Glutamatergic neuron (in vitro differentiated cells): ENCODE measurements at places on chromosomes 11 and 22.

DNA sequence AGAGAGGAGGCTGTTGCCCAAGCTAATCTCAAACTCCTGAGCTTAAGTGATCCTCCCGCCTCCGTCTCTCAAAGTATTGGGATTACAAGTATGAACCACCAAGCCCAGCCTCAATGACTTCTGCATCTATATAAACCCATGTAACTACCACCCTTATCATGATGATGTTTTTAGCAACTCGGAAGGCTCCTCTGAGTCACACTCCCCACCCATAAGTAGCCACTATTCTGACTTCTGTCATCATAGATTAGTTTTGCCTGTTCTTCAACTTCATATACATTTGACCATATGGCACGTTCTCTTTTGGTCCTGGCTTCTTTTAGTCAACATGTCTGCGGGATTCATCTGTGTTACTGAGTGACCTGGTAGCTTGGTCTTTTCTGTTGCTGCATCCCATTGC is 6.4 kb upstream of the FOSL1 start:
- DNase-seq: no peak

DNA sequence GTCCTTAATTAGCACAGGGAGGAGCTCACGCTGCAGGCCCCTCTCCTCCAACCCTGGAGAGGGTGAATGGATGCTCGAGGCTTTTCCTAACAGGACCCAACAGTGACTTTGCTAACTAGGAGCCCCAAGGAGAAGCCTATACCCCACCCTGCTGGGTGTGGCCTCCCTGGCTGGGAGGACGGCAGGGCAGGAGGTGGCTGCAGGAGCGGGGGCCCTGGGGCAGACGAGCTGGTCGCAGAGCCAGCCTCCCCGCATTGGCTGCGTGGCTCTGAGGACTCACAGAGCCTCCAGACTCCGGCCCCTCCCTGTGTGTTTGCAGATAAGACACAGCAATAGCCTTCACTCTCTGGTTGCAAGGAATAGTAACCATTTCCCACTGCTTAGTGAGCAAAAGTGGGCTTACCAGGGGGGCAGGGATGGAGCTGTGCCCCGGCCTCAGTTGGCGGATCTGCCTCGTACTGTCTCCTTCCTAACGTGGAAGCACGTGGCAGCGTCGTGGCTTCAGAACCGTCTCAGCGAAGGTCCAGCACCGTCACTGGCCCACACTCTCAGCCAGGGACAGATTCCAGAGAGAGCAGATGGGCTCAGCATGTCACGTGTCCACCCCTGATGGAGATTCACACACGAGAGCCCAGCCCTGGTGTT is 1087.5 kb downstream of the BRD1 start:
- DNase-seq: no peak

DNA sequence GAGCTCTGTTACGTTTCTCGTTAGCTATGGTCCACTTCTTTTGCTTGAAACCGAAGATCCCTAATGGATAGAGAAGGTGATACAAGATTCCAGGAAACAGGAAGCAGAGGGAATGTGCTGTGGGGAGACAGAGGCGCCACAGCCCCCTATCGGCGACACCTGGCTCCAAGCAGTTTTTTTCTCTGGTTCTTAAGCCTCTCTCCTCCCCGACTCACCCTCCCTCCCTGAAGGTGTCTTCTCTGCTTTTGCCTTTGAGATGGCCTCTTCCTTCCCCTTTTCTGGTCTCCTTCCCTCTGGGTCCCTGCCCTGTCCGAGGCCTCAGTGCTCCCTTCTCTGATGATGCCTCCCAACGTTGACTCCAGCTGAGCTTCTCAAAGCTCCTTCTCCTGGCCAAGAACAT is 14.2 kb upstream of the APOBEC3A start:
- no peak for DNase-seq

DNA sequence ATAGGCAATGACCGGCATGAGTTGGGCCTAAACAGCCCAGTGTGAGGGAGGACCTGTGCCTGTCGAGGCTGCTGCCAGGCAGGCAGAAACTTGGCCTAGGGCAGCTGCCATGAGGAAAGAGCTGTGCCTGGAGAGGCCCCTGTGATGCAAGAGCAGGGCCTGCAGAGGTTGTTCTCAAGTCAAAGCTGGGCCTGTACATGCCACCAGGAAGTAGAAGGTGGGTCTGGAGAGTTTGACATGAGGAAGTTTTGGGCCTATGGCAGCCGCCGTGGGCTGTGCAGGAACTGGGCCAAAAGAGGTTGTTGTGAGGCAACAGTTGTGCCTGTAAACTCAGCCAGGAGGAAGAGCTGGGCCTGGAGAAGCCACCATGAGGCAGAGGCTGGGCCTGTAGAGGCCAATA is 43.2 kb downstream of the OR4C45 start:
- DNase-seq: no peak

DNA sequence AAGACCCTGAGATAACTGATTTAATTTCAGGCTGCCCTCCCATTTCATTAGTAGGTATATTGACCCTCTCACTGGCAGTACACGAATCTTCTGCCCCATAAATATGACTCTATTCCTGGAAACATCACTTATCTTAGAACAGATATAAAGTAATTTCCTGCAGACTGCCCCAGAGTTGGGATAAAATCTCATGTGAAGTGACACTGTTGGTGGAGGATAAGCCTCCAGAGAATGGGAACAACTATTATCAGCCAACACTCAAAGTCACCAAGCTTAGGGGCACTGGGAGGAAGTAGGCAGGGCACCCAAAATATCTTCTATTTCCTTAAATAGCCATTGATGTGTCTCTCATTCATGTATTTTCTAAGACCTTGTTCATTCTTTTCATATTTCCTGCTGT is 8.2 kb downstream of the OR51B5 start:
- no peak for DNase-seq

DNA sequence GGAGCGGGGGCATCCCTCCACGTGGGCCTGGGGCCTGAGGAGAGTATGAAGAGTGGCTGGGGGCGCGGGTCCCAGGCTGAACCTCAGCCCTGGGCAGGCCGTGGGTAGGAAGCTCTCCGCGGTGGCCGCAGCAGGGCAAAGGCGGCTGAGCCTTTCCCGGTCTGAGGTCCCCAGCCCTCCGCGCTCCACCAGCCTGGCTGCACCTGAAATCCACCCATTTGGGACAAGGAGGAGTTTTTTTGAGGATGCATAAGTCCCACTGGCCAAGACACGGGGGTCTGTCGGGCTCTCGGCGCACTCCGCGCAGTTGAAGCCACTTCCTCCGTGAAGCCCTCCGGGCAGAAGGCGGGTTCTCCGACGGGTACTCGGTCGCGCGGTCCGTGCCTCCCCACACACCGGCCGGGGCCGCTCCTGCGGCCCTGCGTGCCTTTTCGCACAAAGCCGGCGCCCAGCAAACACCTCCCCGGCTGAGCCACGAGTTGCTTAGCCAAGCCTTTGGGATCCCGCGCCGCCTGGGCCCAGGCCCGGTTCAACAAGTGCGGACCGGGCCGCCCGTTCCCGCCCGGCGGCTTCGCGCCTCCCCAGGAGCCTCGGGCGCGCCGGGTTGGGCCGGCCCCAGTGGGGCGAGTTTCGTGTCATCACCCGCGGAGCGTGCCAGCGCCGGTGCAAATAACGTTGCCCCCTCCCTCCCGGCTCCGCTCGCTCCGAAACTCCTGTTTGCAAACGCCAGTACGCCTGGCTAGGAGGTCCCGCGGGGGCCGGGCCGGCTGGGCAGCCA is 666 bp upstream of the OVOL1 start:
- DNase-seq: no peak
